ENCODE measurements at places on chromosomes 13 and 19.

DNA sequence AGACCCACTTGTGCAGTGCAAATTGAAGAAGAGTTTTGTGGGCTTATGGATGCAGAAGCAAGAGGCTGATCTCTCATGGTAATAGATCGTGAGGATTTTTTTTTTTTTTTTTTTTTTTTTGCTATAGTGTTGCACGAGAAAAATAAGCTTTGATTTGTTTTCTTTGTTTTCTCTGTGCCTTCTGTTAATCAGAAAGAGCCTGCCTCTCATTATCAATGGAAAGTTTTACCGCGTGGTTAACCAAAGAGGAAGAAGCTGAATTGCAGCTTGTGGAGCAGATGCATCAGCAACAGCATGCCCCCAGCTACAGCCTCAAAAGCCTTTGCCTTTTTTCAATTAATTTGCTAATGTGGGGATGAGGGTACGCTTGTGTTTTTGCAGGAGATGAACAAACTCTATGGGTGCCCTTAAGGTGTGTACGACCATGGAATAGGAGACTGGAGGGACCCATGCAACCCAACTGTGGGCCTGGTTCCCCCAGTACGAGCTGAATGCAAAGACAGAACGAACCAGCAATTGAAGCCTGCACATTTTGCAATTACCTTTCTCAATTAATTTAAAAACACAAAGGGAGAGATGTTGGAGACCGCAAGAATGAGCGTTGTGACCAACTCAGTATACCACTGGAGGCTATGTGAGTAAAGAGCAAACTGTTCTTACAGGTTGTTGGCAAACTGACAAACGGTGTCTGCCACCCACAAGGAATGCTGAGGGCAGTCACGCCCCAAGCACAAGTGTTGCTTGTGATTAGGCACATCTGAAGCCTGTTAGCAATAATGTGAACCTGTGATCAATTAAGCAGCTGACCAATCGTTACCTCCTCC is 58.6 kb upstream of the SPRY2 start:
- peak; percentile 87 for DNase-seq

GRCh38 chr19:3604987-3605343 is 1.7 kb downstream of the TBXA2R start:
- DNase-seq: peak; percentile 50

- no peak for DNase-seq
Measured at GRCh38 chr13:30053939-30054338, 203.5 kb upstream of the UBL3 start.

GRCh38 chr13:51816604-51817249 is 12.8 kb upstream of the DHRS12 start:
- DNase-seq: no peak

GRCh38 chr13:70630247-70630646 is 522.0 kb upstream of the KLHL1 start:
- no peak for DNase-seq

DNA sequence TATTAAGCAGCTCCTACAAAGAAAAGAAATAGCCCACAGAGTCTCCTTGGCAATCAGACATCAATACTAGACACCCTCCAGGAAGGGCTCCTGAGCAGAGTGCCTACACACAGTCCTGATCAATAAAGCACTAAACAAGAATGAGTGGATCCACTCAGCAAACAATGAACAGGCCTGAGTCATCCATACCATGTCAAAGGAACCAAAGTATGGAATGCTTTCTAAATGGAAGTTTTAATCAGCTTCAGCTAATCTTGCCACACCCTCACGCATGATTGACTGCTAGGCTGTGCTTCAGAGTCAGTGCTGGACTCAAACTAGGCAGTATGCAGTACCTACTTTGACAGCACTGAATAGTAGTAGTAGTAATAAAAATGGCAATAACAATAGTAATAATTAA is 392.7 kb upstream of the HTR2A start:
- DNase-seq: no peak

DNA sequence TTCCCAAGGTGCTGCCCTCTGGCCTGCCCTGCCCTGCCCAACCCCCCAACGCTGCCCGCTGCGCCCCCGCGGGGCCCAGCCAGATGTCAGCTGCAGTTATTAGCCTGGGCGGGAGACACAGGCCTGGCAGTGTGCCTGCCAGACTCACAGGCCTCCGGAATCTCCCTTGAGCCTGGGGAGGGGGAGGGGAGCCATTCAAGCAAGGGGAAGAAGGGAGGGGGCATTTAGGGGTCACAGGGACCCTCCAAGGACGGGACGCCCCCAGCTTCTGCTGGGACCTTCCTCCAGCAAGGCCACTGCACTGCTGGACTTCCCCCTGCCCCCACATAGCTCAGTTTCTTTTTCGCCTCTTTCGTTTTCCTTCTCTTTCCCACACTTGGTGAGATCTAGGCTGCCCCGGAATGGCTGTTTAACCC is 2.6 kb upstream of the JUNB start:
- DNase-seq: peak; percentile 93

DNA sequence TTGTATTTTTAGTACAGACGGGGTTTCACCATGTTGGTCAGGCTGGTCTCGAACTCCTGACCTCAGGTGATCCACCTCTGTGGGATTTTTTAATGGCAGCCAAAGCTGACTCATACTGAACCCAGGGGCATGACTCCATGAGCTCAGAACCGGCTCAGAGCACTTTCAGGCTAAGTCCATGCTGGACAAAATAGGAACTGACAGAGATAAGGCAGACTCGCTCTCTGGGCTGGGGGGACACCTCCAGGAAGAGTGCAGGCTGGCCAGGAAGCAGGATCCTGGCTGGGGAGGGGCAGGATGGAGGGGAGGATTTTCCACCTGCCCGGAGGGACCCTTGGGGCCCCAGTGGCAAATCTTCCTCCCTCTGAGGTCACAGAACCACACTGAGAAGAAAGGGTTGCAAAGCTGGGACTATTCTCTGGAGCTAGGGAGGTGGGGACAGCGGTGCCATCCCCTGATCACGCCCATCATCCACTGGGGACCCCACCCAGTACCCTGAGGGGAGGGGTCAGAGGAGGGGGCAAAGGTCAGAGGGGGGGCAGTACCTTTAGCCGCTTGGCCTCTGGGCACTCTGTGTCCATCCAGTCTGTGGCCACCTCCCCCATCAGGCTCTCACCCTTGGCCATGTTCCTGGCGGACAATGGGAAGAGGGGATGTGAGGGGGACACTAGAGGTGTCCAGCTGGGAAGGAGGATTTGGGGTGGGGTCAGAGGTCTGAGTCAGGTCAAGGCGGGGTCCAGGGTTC is 31.1 kb downstream of the NOTCH3 start:
- no peak for DNase-seq

GRCh38 chr19:36488118-36488845 is 1.1 kb downstream of the ZNF566 start:
- peak; percentile 4 for DNase-seq

DNA sequence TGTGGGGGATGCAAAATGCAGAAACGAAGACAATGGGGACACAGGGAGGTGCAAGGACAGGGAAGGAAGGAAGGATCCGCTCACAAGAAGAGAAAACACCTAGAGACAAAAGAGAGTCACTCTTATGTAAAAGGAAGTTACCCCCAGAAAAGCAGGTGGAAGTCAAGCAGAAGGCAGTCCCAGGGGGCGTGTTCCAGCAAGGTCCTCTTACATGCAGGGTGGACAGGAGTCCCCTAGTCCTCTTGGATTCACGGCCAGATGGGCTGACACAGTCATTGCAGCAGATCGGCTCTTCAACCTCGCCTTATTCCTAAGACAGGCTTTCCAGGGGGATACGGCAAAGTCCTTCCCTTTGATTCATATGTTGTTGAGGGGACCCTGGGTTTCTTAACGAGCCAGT is 83.9 kb upstream of the SPATA13 start:
- DNase-seq: no peak

DNA sequence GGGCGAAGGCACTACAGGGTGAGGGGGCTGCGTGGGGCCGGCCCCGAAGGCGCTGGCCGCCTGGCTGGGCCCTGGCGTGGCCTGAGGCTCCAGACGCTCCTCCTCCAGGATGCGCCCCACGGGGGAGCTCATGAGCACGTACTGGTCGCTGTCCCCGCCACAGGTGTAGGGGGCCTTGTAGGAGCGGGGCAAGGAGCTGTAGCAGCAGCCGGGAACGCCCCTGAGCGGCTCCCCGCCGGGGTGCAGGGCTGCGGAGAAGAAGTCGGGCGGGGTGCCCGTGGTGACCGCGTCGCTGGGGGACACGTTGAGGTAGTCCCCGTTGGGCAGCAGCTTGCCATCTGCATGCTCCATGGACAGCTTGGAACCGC is 3.0 kb downstream of the IRS2 start:
- DNase-seq: no peak

DNA sequence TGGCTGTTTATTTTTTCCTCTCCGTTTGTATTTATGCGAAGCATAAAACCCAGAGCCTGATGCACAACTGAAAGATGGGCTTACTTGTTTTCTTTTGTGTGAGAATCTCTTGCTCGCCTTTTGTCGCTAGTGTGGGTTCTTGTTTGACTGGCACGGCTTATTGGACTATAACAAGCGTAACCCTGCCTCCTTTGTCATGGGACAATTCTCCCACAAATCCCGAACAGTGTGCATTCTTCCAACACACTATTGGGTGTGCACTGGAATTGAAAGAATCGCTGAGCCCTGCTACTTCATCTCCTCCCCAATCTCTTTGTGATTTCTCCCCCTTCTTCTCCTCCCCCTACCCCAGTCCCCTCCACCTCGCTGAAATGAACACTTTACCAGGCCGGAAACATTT is 110.8 kb downstream of the ZIC5 start:
- DNase-seq: no peak

- no peak for DNase-seq
Measured at GRCh38 chr13:59172076-59172475, 991.7 kb downstream of the DIAPH3 start.

- DNase-seq: no peak
Measured at GRCh38 chr19:50309396-50310125, 19.6 kb downstream of the KCNC3 start.

- no peak for DNase-seq
Measured at GRCh38 chr19:34393629-34394028, 10.6 kb upstream of the PDCD2L start.

DNA sequence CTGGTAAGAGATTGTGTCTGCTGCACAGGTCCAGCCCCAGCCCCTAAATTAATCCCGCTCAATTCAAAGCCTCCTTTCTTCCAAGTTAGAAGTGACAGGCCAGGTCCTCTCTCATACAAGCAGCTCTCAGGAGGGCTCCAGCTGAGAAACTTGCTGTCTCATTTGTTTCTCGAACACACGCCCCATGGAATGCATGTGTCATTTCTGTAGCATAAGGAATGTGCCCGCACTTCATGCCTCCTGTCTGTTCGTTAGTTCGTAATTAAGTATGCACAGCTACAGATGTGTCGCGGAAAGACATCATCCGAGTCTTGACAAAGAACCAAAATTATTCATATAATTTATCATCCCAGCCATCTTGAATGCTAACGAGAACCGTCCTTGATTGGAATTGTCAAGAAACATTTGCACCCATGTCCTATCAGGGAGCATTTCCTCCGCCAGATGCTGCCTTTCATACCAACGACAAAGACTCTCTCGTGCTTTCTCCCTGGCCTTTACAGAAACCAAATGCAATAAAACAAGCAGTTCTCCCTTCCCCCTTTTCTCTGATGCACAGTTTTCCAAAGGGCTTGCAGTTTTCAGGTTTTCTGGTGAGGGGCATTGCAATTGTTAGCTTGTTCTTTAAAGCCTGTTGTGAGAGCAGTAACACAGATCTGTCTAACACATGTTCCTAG is 133.5 kb downstream of the UQCRFS1 start:
- no peak for DNase-seq

GRCh38 chr19:51548213-51548651 is 16.8 kb upstream of the SIGLEC6 start:
- DNase-seq: peak; percentile 67

DNA sequence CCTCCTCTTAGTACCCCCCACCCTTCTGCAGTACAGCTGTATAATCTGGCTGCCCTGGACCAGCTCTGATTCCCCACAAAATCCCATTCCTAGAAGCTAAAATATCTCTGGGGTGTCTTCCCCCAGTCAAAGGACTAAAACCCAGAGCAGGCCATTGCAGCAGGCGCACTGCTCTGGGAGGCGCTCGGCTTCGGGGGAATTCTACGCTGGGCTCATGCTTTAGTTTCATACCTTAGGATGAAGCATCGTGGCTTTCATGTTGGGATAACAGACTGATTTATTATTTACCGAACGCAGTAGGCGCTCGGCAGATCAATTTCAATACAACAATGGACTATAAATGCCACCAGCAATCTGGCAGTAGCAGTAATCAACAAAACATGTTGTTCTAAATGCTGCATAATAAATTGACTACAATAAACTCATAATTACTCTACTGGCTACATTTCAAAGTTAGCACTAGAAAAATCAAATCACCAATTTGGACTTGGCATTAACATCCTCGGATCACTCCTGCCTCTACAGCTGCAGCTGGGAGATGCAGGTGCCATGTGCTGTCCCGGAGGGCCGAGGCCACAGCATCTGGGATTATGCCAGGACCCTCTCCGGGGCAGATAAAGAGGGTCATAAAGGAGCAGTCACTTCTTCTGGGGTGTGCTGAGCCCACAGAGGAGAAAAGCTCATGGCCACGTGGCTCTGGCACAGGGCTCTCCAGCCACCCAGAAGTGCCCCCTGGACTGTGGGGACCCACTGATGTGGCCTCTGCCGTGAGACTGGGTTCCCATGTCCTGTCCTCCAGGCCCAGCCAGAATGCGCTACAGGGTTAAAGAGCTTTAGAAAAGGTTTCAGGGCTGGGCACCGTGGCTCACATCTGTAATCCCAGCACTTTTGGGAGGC is 35.3 kb downstream of the CEBPG start:
- DNase-seq: no peak

- DNase-seq: peak; percentile 66
Measured at GRCh38 chr19:39038098-39038497, 5.7 kb upstream of the FBXO27 start.

- DNase-seq: no peak
Measured at GRCh38 chr19:35041548-35042055, at the start of gene HPN. TSS of gene HPN (plus strand) at chr19:35041721. CDS start at chr19:35042507, 786 bp downstream.

GRCh38 chr13:40408602-40409001 is 257.8 kb downstream of the FOXO1 start:
- no peak for DNase-seq

DNA sequence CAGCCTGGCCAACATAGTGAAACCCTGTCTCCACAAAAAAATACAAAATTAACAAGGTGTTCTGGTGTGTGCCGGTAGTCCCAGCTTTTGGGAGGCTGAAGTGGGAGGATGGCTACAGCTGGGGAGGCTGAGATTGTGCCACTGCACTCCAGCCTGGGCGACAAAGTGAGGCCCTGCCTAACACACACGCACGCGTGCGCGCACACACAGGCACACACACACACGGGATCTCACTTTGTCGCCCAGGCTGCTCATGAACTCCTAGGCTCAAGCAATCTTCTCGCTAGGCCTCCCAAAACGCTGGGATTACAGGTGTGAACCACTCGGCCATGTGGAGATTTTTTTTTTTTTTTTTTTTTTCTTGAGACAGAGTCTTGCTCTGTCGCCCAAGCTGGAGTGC is 3.2 kb upstream of the BTBD2 start:
- DNase-seq: no peak

Data from hematopoietic multipotent progenitor cell treated with erythropoietin and hydrocortisone succinate and interleukin-3 and kit ligand, for 4 days (in vitro differentiated cells).